ENCODE measurements at places on chromosomes 13 and 19. TPM values are rescaled to one million over a fixed set of nuclear protein-coding genes. Genes with fewer than 3 reads are reported as not detected.

DNA sequence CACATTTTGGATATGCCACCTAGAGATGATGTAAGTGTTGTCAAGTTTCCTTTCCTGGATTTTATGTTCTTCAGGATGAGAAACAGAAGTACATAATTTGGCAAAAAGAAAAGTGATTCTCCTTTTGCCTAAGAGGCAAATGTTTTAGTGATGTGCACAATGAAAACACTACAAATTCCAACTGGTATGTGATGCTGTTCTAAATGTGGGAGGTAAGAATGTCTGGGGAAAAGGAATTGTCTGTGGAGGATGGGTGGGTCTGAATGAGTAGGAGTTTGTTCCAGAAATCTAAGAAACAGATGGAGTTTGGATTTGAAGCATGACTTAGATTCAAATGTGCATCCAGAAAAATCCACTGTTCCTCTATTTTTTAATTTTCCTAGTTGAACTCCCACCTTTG is 473.6 kb upstream of the SPRY2 start:
- no peak overlapping the region for H3K27ac ChIP-seq
- no peaks in the 10 kb centered on the region for H3K4me1 ChIP-seq
- H3K27me3 ChIP-seq = no peaks in the 10 kb centered on the region
- no peak overlapping the region for H3K4me3 ChIP-seq
- no peak for DNase-seq

ZNF701 gene
- total RNA-seq = 15.4 TPM

GRCh38 chr19:50325310-50326100 is 3.7 kb downstream of the KCNC3 start:
- no peaks in the 10 kb centered on the region for H3K27me3 ChIP-seq
- peak; percentile 82 for DNase-seq
- no peak overlapping the region for H3K4me3 ChIP-seq
- no peak overlapping the region for H3K27ac ChIP-seq
- H3K36me3 ChIP-seq = no peaks in the 10 kb centered on the region

GRCh38 chr19:42436006-42436405 is 6.7 kb downstream of the CXCL17 start:
- DNase-seq = no peak
- H3K27ac ChIP-seq = no peak overlapping the region
- no peaks in the 10 kb centered on the region for H3K27me3 ChIP-seq
- H3K4me3 ChIP-seq = no peak overlapping the region
- no peaks in the 10 kb centered on the region for H3K4me1 ChIP-seq

DNA sequence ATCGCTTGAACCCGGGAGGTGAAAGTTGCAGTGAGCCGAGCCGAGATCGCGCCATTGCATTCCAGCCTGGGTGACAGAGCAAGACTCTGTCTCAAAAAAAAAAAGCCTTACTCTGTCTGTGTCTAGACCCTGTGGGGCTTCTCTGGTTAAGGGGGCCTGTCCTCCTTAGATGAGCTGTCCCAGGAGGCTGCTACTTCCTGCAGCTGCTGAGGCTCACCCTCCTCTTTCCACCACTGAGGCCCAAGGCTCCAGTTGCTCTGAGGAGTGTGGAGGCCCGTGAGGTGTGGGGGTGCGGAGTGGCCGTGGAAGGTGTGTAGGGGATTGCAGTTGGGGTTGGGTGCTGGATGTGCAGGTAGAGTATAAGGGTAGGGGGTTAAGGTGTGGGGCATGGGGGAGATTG is 22.1 kb upstream of the RASA3 start:
- no peaks in the 10 kb centered on the region for H3K36me3 ChIP-seq
- DNase-seq = no peak
- H3K4me1 ChIP-seq = no peaks in the 10 kb centered on the region
- no peak overlapping the region for H3K27ac ChIP-seq
- no peaks in the 10 kb centered on the region for H3K27me3 ChIP-seq
- H3K4me3 ChIP-seq = no peak overlapping the region

SLC25A15 gene
- total RNA-seq = 3.7 TPM

DNA sequence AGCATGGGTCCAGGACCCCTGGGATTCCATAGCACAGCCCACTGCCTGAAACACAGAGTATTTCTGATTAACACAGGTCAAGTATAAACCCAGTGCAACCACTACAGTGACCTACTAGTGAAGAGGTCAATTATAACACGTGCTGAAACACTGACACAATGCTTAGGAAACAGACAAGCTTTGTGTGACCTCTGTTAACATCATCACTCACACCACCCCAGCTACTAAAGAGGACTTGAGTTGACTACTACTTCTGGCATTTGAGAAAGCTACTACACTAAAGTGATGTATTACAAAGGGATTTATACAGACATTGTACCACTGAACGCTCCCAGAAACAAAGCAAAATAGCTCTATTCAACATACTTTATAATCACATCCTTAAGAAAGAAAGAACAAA is 1935.9 kb upstream of the PCDH20 start:
- H3K36me3 ChIP-seq = no peaks in the 10 kb centered on the region
- H3K27ac ChIP-seq = no peak overlapping the region
- no peak for DNase-seq
- H3K4me1 ChIP-seq = no peaks in the 10 kb centered on the region

WDR88 gene
- total RNA-seq = not detected

EHD2 gene
- 170 TPM for total RNA-seq

SPART gene
- total RNA-seq = 73.5 TPM

DNA sequence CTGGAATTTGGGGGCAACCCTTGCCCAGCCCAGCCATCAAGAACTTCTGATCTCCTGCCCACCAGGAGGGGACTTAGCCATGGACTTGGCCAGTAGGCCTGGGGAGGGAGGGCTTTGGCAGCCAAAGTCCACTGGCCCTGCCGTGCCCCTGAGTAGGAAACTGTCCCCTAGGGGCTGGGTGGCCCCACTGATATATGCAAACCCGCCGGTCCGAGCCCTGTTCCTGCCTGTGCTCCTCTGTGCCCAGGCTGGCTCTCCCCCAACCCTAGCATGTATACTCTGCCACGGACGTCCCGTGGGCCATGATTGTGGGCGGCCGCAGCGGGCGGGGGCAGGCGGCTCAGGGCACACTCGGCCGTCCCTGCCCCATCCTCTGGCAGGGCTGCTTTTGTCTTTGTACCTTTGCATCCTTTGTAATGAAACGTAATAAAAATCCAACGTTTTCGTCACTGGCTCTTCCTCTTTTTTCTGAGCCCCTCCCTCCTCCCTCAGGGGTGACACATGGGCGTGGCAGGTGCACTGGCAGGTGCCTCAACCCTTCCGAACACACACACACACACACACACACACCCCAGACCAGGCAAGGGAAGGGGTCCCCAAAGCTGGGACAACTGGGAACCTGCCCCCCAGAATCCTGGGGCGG is 9.1 kb downstream of the COMP start:
- no peaks in the 10 kb centered on the region for H3K36me3 ChIP-seq
- DNase-seq = peak; percentile 42
- H3K4me3 ChIP-seq = no peak overlapping the region

DNA sequence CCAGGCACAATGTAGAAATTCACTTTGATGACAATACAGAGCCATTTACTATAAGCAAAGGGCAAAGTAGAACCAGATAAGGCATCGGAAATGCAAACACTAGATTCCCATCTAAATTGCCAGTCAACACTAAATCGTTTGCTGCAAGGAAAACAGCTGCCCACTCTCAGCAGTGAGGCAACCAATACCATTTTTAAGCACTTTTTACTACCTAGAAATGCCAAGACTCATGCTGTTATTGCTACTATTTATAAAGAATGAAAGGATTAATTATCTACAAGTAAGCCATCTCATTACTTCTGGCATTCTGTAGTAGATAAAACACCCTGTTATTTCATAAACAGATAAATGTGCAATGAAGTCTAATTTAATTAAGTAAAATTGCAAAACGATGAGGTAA is 422.0 kb downstream of the FGF14 start:
- H3K36me3 ChIP-seq = no peaks in the 10 kb centered on the region
- no peak overlapping the region for H3K4me3 ChIP-seq
- H3K4me1 ChIP-seq = peaks cover 2% of the 10 kb centered on the region
- DNase-seq = no peak

GRCh38 chr13:69142101-69142500 is 965.5 kb upstream of the ATXN8OS start:
- no peaks in the 10 kb centered on the region for H3K36me3 ChIP-seq
- DNase-seq = no peak
- no peak overlapping the region for H3K4me3 ChIP-seq
- H3K27ac ChIP-seq = no peak overlapping the region

GRCh38 chr13:94313321-94313910 is 166.1 kb downstream of the DCT start:
- no peaks in the 10 kb centered on the region for H3K27me3 ChIP-seq
- H3K36me3 ChIP-seq = no peaks in the 10 kb centered on the region
- no peak overlapping the region for H3K27ac ChIP-seq
- peaks cover 2% of the 10 kb centered on the region for H3K4me1 ChIP-seq

INSL3 gene
- total RNA-seq = not detected

LRRC63 gene
- 0.99 TPM for total RNA-seq

GRCh38 chr13:111636804-111637203 is 316.4 kb downstream of the TEX29 start:
- DNase-seq = no peak
- H3K36me3 ChIP-seq = no peaks in the 10 kb centered on the region
- H3K4me1 ChIP-seq = no peaks in the 10 kb centered on the region
- H3K27ac ChIP-seq = no peak overlapping the region

VN1R4 gene
- not detected for total RNA-seq

DNA sequence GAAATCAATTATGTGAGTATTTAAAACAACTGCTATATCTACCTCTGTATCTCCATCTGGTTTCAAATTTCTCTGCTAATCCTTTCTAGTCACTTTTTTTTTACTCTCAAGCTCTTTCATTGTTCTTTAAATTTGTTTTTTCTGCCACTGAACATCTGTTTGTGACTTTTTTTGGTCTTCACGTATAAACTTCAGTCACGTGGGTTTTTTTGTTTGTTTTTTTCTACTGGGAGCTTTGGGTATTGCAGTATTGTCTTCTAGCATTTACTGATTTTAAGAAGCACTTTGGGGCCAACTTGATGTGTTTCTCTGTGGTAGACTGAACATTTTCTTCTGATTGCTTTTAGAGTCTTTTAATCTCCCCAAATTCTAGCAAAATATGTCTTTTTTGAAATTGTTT is 262.6 kb upstream of the RXFP2 start:
- H3K4me1 ChIP-seq = no peaks in the 10 kb centered on the region
- no peak overlapping the region for H3K4me3 ChIP-seq
- DNase-seq = no peak
- no peak overlapping the region for H3K27ac ChIP-seq
- H3K27me3 ChIP-seq = no peaks in the 10 kb centered on the region

GRCh38 chr19:47707135-47707925 is 5.9 kb upstream of the EHD2 start:
- no peaks in the 10 kb centered on the region for H3K27me3 ChIP-seq
- H3K27ac ChIP-seq = no peak overlapping the region
- DNase-seq = peak; percentile 90
- no peaks in the 10 kb centered on the region for H3K4me1 ChIP-seq

Data from aorta (tissue), 5 donors.